Activated T-helper 1 cell treated with anti-CD3 and anti-CD28 coated beads, Interleukin-2, amount 50 U/mL, for 16 hours (primary cell): ENCODE measurements at places on chromosomes 6 and 20.

GRCh38 chr6:34273242-34273805 lies 24.5 kb upstream of the SMIM29 start:
- DNase-seq, result no peak

GRCh38 chr20:19918965-19919329 lies 98.2 kb upstream of the NAA20 start:
- no peak for DNase-seq

GRCh38 chr6:37038292-37039198 lies 33.1 kb downstream of the FGD2 start:
- DNase-seq, result no peak

DNA sequence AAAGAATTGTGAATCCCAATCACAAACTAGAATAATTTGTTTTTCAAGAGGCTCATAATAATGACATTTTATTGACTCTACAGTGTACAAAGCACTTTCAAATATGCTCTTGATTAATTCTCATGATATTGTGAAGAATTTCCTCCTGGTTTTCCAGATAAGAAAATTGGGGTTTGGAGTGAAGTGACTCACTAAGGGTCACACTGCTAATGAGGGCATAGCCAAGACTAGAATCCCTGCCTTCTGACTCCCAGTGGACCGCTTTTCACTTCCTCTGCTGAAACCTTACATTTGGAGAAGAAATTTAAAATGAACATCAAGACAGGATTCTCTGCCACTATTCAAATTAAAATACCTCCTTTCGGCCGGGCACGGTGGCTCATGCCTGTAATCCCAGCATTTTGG lies 38.3 kb upstream of the LTV1 start:
- DNase-seq, result no peak

- no peak for DNase-seq
These were observed 1196.7 kb upstream of the CITED2 start for GRCh38 chr6:140571145-140571544.

GRCh38 chr20:35468671-35469334 lies 13.4 kb downstream of the CEP250 start:
- no peak for DNase-seq

DNA sequence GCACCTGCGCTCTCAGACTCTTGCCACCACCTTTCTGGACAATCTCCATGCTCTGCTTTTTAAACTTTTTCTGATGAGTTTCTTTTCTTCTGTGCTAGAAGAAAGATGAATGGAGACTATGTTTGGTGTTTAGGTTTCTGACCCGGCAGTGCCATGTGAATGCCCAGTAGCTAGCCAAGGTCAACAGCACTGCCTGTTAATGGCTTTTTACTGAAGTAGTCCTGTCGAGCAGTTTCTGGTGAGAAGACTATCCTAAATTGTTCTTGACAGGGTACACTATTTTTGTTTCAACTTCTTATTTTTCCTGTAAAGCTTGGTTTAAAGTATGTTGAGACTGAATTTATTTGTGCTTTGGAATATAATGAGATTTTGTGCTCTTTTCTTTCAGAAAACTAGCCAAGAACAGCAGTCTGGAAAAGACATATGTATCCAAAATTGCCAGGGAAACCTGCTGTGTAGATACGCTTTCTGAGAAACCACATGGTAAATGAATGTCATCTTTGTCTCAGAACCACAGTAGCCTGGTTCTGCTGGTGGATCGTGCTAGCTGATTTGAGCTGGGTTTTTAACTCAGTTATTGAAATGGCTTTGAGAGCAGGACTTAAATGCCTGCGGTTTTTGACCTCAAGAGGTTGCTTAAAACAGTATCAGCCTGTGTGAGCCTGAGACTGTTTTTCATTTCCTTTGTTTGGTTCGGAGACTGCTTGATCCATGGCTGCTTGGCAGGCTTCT lies 48.1 kb downstream of the KCNS1 start:
- no peak for DNase-seq

GRCh38 chr6:31246051-31246521 lies 25.8 kb downstream of the HLA-C start:
- no peak for DNase-seq

DNA sequence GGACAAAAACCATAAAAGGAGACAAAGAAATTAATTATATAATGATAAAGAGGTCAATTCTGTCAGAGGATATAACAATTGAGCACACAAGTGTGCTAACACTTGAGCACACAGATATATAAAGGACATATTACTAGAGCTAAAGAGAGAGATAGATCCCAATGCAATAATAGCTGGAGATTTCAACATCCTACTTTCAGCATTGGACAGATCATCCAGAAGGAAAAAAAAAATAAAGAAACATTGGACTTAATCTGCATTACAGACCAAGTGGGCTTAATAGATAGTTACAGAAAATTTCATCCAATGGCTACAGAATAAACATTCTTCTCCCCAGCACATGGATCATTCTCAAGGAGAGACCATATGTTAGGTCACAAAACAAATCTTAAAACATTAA lies 9.9 kb downstream of the VNN1 start:
- DNase-seq, result no peak

GRCh38 chr6:136401749-136402148 lies 112.1 kb upstream of the BCLAF1 start:
- DNase-seq, result no peak

DNA sequence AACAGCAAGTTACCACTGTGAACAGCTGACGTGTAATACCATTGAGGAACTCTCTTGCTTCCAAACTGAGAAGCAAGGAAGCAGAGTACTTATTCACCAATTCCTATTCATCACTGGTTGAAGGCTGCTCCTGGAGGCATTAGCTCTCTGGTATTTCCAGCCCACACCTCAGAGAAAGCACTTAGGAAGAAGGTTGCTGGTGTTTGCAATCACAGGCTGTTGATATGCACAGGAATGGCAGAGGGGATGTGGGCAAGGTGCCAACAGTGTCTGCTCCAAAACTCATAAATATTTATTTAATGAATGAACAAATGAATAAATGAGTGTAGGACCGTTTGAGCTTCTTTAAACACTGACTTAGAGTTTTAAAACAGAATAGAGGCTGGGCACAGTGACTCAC lies 6.9 kb upstream of the RRBP1 start:
- no peak for DNase-seq
